ENCODE measurements at places on chromosomes 12 and 14.

DNA sequence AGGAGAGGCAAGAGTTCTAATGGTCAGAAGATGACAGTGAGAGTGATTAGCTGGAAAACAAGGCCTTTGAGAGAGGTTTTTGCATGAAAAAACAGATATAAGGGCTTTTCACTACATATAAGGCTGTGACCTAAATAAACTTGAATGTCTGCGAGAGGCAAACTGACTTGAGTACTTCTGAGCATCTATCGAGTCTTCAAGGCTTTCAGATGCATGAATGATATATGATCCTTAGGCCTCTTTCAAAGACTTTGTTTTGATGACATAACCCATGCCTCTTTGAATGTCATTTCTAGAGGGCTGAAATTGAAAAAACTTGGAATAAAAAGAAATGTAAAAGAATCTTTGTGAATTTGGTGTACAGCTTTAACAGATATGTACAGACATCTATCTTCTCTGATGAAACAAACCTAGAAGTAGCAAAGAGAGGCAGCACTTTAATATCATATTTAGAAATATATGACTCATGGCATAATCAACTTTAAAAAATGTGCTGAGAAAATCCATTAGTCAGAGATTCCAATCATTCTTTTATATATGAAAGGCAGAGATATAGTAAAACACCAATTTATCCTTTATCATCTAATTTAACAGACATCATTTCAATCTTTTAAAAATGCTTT is 72.6 kb downstream of the PPM1H start:
- no peak for DNase-seq

DNA sequence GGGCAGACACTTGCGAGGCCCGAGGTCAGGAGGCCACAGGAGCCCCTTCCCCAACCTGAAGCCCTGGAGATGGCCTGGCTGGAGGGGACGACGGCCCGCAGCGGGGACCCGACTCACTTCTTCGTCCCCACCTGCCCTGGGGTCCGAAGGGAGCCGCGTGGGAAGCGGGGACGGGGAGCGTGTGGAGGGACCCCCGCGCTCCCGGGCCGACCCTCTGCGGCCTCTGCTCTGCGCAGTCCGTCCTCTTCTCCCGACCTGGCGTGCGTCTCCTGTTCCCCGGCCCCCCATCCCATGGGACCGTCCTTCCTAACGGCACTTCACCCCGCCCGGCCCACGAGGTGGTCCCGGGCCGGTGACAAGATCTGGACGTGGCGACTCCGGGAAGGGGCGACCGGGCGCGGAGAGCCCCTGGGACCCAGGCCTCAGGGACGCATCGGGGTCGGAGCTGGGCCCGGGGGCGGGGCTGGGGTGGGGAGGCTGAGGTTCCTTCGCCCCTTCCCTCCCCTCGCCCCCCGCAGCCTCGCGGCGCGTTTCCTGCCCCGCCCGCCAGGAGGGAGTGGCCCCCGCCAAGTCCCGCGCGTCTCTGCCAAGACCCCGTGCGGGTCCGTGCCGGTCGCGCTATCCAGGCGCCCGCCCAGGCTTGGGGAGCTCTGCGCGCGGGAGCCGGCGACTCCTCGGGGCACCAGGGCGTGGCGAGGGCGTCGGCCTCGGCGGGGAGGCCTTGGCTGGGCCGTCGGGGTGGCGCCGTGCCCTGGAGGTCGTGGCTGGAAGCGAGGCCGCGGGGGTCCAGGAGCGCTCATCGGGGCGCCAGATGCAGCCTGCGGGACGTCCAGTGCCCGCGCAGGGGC is 97.1 kb downstream of the TNFAIP2 start:
- no peak for DNase-seq

GRCh38 chr12:128840862-128841468 is 12.3 kb upstream of the GLT1D1 start:
- DNase-seq, result no peak

DNA sequence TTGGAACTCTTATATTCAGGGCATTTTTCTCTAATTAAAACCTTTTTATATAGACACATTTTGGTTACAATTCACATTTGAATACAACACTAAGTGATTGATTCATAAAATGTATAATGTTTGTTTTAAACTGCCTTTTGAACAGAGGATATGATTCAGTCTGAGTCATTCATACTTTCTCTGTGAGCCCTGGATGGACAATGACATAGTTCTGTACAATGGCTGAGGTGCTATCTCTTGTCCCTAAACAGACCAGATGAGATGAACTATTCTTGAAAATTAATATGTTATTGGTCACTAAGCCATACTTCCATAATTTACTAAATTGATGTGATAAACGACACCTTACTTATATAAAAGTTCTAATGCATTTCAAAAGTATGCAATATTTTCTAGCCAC is 199.7 kb upstream of the ATXN7L3B start:
- DNase-seq, result no peak

DNA sequence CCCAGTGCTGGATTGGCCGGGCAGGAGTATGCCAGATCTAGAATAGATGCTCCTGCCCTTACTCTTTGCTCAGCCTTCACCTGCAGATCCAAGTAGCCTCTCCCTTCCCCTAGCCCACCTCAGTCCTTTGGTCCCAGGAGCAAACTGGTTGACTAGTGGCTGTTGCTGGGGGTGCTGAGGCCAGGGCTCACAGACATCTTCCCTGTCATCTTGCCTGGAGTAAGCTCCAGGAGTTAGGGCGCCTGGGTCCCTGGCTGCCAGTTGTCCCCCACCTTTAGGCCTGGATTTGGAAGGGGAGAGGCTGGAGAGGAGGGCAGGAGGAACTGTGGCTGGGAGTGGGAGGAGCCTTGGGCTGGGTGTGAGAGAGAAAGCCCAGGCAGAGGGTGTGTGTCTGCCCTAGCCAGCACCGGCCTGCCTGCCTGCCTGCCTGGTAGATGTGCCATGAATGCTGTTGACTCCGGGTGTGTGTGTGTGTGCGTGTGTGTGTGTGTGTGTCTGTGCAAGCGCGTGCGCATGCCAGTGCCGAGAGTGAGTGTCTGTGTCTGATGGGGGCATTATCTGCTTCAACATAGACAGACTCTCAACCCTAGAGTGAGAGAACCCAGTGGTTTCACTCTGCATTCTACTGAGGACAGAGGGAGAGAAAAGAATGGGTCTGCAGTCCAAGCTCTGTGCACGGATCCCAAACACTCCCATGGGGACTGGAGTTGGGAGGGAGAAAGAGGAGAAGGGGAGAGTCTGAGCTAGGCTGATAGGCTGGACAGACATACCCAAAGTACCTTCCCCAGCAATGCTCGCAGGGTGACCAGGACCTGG is 845 bp upstream of the RARG start:
- DNase-seq, result no peak

DNA sequence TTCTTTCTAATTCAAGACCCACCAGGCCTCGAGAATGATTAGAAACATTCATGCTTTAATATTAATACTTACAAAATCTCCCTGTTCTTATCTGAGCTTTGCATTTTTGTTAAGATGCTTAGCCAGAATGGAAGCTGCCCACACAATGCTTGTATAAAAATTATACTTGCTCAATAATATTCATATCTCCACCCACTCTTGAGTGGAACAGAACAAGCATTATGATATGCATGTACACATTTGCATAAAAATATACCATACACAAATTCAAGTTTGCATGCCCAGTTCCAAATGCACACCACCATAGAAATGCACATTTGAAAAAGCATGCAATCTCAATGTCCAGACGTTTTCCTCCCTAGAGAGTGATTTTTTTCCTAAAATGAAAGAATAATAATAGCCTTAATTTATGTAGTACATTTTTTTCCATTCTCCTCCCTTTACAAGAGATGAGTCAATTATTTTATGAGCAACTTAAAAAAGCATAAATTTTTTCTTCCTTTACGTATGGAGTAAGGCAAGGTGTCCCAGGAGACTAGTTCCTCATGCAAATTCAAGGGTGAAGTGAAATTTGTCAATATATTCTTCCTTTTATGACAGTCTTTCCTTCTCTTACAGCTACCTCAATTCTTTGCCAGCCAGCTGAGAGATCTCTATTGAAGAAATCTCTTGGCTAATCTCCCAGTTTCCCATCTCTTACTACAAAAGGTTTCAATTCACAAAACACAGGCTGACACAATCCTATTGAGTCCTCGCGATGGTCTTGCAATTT is 313.1 kb upstream of the GARIN6 start:
- no peak for DNase-seq

DNA sequence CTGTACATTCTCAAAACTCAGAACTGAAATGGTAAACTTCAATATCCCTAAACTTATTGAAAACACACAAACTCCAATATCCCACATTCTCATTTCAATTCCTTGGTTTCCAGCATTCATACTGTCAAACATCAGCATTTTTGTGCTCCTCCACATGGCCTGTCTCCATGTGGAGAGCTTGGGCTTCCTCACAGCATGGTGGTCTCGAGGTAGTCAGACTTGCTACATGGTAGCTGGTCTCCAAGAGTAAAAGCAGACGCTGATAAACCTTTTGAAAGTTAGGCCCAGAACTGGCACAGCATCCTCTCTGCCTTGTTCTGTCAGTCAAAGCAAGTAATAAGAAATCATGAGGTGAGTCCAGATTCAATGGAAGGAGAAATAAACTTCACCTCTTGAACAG is 70.5 kb downstream of the VCPKMT start:
- no peak for DNase-seq

DNA sequence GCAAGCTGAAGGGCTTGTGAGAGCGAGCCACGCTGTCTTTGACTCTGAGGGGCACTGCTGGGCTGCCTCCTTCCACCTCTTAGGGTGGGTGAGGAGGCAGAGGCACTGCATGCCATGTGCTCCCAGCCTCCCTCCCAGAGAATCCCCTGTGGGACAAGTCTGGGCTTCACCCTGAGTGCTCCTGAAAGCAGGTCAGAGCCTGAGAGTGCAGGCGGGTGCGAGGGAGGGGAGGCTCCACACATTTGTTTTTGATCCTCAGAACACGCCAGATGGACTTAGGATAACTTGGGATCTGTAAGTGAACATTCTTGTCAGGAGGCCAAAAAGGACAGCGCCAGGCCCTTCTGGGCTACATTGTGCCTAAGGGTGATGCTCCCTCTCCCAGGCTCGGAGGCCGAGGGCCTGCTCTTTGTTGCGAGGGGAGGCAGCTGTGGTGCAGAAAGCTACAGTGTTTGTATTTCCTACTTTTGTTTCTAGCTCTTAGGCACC is 155.4 kb downstream of the TMX1 start:
- DNase-seq, result no peak

- DNase-seq, result no peak
Measured at GRCh38 chr14:24160499-24160849, 591 bp upstream of the IRF9 start.

DNA sequence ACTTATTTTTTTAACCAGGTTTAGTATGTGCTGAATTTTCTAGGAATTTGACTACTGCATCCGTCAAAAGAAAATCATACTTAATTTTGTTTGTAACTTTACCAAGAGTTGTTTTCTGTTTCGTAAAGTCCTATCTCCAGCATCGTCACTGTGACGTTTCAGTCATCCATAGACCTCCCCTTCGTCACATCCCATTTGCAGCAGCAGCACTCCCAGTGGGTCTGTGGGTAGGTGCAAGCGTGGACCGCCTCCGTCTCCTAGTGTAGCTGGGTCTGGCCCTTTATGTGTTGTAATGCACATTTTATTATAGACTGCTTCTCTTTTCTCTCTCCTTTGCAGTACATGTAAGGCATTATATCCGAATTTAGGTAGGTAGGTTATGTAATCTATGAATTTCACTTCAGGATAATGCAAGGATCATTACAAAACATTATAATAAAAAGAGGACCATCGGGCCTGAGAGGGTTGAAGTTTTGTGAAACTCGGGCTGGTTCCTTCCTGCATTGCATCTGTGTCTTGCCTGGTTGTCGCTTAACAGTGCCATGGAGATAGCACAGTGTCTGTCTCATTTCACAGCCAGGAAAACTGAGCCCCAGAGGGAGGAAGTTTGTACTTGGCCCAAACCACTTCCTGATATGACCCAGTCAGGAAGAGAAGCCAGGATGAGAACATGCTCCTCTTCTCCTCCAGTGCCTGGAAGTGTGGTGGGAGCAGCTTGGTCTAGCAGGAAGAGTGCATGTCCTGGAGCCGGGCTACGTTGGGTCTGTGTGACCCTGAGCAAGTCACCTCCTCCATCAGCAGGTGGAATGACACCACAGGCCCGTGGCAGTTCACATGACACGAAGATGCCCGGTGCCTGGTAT is 41.3 kb downstream of the EVL start:
- no peak for DNase-seq

- no peak for DNase-seq
Measured at GRCh38 chr14:21040370-21040925, 1.7 kb upstream of the RNASE7 start.

DNA sequence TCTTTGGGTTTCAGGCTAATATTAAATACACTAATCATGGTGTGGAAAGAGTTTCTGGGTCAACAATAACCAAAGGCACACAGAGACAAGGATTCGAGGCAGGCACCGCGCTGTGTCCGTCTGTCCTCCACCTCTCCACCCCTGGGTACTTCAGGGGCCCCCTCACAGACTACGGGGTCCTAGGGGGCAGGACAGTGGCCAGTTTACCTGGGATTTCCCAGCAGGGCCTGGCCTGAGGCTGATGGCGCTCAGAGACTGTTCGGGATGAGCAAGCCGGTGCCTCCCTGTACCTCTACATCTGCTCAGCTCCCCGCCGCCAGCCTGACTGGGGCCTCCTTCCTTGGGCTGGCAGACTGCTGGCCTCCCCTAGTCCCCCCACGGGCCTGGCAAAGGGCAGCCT is 18.1 kb upstream of the EIF5 start:
- no peak for DNase-seq

GRCh38 chr12:26867080-26867479 is 34.1 kb upstream of the ITPR2 start:
- DNase-seq, result no peak

DNA sequence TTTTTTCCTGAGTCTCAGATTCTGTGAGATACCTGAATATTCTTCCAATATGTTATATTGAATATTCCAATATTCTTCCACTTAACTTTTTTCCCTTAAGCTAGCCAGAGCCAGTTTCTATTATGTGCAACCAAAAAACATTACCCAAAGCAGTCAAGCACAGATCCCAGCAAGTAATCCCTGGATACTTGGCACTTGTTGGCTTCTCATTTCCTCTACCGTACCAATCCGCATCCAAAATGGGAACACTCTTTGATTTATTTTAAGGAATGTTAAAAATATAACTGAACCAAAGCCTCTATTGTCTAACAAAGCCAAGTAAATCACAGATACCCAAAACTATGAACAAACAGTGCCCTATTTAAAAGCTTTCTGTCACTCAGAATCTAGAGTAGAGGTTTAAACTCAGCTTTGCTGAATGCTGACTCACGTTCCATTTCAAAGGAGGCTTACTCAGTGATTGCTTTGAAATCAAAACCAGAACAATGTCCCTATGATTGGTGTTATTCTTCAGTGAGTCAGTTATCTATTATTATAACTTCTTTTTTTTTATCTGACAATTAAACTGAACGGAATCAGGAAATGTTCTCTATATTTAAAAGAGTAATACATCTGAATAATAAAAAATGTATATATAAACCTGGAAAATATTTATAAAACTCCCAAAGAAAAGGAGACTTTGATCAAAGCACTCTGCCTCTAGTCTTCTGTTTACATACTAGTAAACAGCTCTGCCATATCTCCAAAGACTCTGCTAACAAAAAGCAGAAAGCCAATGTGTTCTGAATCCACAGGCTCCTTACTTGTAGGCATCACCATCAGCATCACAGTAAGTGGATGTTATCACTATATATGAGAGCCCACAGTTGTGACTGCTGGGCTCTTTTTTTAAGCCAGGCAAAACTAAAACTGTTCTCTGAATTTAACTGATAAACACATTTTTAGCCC is 360.8 kb downstream of the CCDC91 start:
- no peak for DNase-seq

GRCh38 chr14:50379563-50379962 is 17.1 kb downstream of the CDKL1 start:
- no peak for DNase-seq

- DNase-seq, result no peak
Measured at GRCh38 chr12:42284157-42284556, 41.7 kb downstream of the ZCRB1 start.

GRCh38 chr14:40268236-40268635 is 836.0 kb upstream of the FBXO33 start:
- DNase-seq, result no peak
